NK-92 treated with Interleukin-12 subunit alpha and Interleukin-12 subunit beta, amount 100 ng/mL, for 24 hours (cell line): ENCODE measurements at places on chromosomes 4 and X.

- DNase-seq = no peak
Observed at GRCh38 chr4:21041708-21042107, 341.4 kb downstream of the PACRGL start.

- DNase-seq = no peak
Observed at GRCh38 chr4:70842761-70843435, 3.2 kb upstream of the GRSF1 start.

- DNase-seq = no peak
Observed at GRCh38 chr4:15254236-15254880, 173.5 kb upstream of the C1QTNF7 start.

- no peak for DNase-seq
Observed at GRCh38 chrX:6909396-6909795, 238.1 kb upstream of the STS start.

DNA sequence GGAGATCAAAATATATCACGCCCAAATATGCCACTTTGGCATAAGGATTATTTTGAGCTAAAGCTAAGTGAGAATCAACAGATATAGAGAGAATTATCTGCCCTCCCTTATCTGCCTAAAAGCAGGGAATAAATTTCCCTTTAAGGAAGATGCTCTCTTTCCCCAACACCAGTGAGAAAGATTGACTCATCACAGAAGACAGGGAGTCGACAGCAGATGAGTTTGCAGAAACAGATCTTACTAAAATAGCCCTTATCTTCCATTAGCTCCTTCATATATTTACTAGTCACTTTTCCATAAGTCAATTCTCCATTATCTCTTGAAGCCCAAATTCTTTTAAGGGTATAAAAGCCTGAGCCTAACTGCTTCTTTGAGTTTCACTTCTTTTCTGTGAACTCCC, 156.6 kb downstream of the CAMK2D start:
- DNase-seq = no peak

GRCh38 chrX:2351999-2352995, 148.5 kb downstream of the DHRSX start:
- no peak for DNase-seq

- no peak for DNase-seq
Observed at GRCh38 chr4:84957514-84958420, 8.7 kb downstream of the WDFY3 start.

GRCh38 chr4:173257732-173258717, 76.1 kb downstream of the HMGB2 start:
- DNase-seq = peak; percentile 12

DNA sequence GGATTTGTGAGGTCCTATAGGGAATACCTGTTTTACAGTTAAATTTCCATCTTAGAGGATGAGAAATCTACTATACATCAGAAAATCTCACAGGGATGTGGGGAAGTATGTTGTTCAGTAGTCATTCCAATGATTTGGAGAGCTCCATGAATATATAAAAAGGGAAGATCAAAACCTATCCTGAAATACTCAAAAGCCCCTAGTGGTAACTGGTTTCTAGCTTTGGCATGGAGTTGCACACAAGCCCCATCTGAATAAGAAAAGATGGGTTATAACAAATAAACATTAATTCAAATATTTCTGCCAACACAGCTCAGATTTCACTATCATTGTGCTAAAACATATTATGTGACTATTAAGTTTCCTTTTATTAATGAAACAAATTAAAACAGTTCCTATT, 101.6 kb downstream of the FBXO8 start:
- DNase-seq = no peak

- DNase-seq = peak; percentile 55
Observed at GRCh38 chr4:3201718-3202702, 46.9 kb upstream of the MSANTD1 start.

DNA sequence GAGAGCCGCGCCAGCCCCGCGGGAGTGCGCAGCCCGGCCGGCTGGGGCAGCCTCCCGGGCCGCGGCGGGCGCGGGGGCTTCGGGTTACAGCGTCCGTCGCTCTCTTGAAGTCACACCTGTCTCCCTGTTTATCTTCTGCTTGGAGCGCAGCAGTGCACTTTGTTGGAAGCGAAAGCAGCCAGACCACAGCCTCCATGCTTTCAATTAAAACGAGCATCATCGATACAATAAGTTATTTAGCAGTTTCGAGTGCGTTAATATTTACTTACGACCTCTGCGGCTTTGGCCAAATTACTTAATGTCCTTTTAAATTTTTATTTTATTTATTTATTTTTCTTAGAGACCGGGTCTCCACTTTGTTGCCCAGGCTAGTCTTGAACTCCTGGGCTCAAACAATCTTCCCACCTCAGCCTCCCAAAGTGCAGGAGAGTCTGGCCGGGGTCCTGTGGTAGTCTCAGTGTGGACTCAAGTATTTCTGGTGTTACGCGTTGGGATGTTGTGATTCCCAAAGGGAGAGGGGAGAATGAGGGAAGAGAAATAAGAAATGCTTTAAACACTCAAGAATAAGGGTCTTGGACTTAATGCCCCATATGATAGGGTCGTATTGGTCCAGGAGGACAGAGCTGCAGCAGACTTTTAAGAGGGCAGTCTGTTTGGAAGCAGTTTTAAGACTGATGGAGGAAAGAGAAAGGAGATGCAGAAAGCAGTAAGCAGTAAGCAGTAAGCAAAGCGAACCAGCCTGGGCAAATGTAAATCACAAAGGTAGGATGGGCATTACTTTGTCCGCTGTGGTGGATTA, 504 bp upstream of the PDLIM3 start:
- DNase-seq = no peak

DNA sequence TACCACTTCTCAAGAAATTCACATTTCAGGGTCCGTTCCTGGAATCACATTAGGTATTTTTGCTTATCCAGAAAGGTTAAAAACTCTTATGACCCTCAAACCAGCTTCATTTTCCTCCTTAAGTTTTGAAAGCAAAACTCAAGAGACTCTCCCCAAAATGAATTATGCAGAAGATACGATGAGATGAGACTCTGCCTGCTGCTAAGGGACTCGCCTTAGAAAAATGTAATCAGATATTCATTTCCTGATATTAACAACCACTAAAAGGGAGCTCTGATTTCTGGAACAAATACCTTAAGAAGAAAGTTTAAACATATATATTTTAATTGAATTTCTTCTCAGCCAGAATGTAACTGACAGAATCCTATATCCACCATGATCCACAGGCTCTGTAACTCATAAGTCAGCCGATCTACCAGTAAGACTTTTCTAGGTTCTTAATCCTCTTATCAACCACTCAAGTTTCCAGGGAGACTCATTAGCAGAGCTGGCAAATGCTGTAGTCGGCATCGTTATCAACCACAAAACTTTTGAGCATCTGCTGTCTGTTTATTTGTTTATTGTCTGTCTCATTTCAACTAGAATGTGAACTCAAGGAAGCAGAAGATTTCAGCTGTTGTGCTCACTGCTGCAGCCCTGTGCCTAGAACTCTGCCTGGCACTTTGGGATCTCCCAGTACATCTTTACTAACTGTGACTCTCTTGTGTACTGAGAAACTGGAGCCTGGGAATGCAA, 112.5 kb downstream of the LDB2 start:
- no peak for DNase-seq

- no peak for DNase-seq
Observed at GRCh38 chr4:53105313-53105712, 243.2 kb downstream of the RASL11B start.

- DNase-seq = no peak
Observed at GRCh38 chrX:138018145-138018799, 452.3 kb downstream of the ZIC3 start.

- DNase-seq = no peak
Observed at GRCh38 chr4:139719381-139720101, 53.9 kb downstream of the MGST2 start.

GRCh38 chr4:137997496-137997895, 244.7 kb downstream of the SLC7A11 start:
- no peak for DNase-seq

DNA sequence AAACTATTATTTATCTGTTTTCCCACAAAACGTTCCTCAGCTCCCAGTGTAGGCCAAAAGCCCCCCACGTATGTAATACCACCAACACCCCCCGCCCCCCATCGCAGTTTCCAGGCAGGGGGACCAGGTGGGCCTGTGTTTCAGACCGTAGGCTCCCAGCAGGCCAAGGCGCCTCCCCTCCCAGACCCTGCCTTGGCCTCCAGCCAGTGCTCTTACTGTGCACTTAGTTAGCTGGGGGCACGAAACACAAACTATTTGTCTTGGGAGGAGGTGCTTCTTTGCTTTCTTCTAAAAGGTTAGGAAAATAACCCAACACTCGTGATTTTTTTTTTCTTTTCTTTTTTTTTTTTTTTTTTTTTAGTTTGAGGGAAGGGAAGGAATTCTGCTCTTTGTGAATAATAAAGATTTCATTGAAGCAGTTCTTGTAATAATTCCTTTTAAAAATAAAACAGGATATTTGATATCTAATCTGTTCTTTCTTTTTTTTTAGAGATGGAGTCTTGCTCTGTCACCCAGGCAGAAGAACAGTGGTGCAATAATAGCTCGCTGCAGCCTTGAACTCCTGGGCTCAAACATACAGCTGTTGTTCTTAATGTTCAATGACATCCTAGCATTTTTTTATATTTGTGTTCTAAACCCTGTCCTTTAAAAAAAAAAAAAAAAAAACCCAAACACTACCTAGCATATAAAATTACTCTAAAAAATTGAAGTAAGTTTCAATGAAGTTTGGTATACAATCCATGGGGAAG, 83.0 kb upstream of the CLDN34 start:
- no peak for DNase-seq

- no peak for DNase-seq
Observed at GRCh38 chrX:40628506-40628905, 5.3 kb downstream of the MPC1L start.

DNA sequence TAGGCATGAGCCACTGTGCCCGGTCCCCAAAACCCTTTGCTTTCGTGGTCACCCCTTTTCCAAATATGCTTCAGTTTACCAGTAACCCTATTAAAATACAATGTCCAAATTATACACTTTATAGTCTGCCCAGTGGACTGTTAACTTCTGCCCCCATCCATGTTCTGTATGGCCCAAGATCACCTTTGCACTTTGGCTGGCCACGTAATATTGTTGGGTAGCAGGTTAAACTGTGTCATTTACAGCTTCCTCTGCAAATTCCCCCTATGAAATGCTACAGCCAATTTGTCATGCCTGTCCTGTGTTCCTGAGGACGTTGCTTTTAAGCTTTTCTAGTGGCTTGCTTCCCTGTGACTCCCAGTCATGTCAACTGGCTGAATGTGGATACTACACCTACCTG, 101.1 kb upstream of the IL13RA1 start:
- no peak for DNase-seq

DNA sequence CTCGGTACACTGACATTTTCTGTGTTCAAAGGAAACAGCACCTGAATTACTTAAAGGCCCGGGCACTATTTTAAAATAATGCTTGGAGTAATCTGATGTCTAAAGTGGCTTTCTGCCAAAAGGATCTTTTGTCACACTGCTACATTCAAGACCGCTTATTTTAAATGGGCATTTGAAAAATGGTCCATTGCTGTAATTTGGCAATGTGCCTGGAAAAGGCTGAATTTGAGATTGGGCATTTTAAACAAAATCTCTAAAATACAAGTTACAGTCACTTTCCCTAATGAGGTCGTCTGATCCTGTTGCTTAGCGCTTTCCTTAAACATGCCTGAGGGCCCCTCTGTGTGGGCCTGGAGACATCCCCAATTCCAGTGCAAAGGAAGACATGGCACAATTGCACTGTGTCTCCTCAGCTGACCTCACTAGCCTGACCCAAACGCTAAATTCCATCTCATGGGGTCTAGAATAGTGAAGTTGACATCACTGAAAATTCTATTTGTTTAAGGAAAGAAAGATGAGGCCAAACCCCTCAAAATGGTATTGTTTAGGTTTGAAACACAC, 214.2 kb downstream of the GPC3 start:
- no peak for DNase-seq

- no peak for DNase-seq
Observed at GRCh38 chrX:129925305-129926092, 19.5 kb downstream of the UTP14A start.

GRCh38 chrX:44435047-44435446, 91.6 kb upstream of the EFHC2 start:
- DNase-seq = no peak

DNA sequence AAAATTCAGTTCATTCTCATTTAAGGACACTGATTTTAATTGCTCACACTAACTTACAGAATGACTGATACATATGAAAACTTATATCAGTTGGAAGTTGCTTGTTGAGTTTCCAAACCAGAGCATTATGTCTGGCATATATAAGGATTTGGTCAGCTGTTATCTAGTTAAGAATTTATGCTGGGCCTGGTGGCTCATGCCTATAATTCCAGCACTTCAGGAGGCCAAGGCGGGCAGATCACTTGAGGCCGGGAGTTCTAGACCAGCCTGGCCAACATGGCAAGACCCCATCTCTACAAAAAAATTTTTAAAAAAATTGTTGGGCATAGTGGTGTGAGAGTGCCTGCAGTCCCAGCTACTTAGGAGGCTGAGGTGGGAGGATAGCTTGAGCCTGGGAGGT, 73.1 kb downstream of the SPRY1 start:
- no peak for DNase-seq

DNA sequence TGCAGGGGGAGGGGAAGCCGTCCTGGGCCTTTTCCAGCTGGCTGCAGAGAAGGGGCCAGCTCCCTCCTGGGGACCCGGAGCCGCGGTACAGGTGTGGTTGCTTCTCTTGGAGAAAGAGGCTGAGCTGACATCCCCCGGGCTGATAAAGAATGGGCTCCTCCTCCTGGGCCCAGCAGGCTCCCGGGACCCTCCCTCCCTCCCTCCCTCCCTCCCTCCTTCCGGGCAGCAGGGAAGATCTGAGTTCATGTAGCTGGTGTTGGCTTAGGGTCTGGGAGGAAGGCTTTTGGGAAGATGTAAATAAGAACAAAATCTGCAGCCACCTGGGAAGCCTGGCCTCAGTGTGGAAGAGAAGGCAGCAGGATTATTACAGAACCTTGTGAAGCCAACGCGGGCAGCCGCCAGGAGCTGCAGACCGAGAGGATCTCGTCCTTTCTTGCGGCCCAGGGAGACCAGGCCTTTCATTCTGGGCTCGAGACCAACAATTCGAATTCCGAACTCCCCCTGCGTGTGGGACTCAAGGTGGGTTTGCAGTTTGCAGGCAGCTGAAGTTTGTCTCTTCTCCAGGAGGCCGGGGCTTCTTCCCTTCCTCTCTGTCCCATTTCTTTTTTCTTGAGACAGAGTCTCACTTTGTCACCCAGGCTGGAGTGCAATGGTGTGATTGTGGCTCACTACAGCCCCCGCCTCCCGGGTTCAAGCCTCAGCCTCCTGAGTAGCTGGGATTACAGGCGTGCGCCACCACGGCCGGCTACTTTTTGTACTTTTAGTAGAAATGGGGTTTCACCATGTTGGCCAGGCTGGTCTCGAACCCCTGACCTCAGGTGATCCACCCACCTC, at the start of gene PLCXD1:
Gene PLCXD1, plus strand, starts transcription at position 216 of the 834 bp plus-strand sequence. CDS start 2,807 bp downstream, outside the sequence.
- no peak for DNase-seq

GRCh38 chr4:27764526-27764837, 903.8 kb downstream of the STIM2 start:
- no peak for DNase-seq

GRCh38 chr4:174408841-174409552, 113.3 kb downstream of the HPGD start:
- no peak for DNase-seq
